ENCODE measurements at places on chromosomes 13 and 19.

GRCh38 chr19:11798391-11799330 is at the start of gene ZNF491:
Gene ZNF491 (plus strand): TSS chr19:11798523. CDS start chr19:11805954, 7,431 bp downstream.
- H3K27me3 ChIP-seq = no peaks in the 10 kb centered on the region
- H3K4me3 ChIP-seq = peak within 1 kb of the TSS; percentile 61
- peaks cover 7% of the 10 kb centered on the region for H3K4me1 ChIP-seq
- DNase-seq = peak; percentile 96
- H3K27ac ChIP-seq = peak within 1 kb of the TSS; percentile 47

- H3K36me3 ChIP-seq = no peaks in the 10 kb centered on the region
- H3K4me3 ChIP-seq = no peak overlapping the region
- H3K27ac ChIP-seq = no peak overlapping the region
- DNase-seq = no peak
Measured at GRCh38 chr19:3719868-3720267, 11.7 kb downstream of the TJP3 start.

DNA sequence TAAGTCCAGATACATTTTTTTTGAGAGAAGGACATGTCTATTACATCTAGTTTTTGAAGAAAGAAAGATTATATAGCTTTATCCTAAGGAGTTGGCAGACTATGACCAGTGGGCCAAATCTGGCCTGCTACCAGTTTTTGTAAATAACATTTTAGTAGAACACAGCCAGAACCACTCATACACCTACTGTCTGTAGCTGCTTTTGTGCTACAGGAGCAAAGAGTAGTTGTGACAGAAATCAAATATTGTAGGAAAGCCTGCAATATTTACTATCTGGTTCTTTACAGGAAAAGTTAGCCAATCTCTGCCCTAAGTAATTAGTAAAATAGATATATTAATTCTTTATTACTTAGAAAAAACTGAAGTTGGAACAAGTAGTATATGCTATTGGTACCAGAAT is 17.2 kb downstream of the TDRD3 start:
- H3K4me1 ChIP-seq = peaks cover 26% of the 10 kb centered on the region
- no peaks in the 10 kb centered on the region for H3K27me3 ChIP-seq
- DNase-seq = no peak

- H3K27ac ChIP-seq = no peak overlapping the region
- no peak overlapping the region for H3K4me3 ChIP-seq
- H3K4me1 ChIP-seq = no peaks in the 10 kb centered on the region
- no peaks in the 10 kb centered on the region for H3K36me3 ChIP-seq
Measured at GRCh38 chr13:109113427-109113826, 484.0 kb downstream of the MYO16 start.

DNA sequence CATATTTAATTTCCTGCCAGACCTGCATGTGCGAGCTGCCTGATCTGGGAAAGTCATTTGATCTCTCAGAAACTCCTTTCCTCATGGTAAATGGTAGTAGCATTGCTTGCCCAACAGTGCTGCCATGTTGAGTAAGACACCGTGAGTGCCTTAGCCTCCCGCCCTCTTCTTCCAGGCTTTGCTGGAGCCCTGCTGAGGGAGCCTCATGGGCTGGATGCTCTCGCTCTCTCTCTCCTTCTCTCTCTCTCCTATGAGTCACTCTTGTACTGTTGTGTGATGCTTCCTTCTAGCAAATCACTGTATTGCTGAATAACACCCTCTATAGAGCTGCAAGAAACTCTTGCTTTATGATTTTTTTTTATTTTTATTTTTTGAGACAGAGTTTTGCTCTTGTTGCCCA is 365.5 kb downstream of the UQCRFS1 start:
- H3K4me1 ChIP-seq = no peaks in the 10 kb centered on the region
- no peak for DNase-seq
- no peak overlapping the region for H3K27ac ChIP-seq
- no peaks in the 10 kb centered on the region for H3K27me3 ChIP-seq
- no peak overlapping the region for H3K4me3 ChIP-seq

DNA sequence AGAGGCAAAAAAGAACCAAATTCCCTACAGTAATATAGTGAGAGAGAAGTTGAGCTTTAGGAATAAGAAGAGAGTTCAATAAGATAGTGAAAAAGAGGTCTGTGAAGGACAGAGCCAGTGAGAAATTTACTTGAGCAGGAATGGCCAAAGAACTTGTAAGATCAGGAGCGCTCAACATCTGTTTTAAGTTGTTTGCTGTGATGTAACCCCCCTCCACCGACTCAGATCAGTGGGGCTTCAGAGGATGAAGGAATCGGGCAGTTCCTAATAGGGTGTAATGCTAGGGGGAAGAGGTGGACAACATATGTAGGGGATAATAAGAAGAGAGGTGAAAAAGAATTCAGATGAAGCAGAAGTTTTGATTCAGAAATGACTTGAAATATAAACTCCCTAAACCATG is 85.3 kb upstream of the FNDC3A start:
- no peak overlapping the region for H3K4me3 ChIP-seq
- no peaks in the 10 kb centered on the region for H3K27me3 ChIP-seq
- no peak for DNase-seq
- H3K27ac ChIP-seq = no peak overlapping the region

- no peak overlapping the region for H3K4me3 ChIP-seq
- H3K27me3 ChIP-seq = no peaks in the 10 kb centered on the region
- peaks cover 3% of the 10 kb centered on the region for H3K4me1 ChIP-seq
- H3K36me3 ChIP-seq = no peaks in the 10 kb centered on the region
- H3K27ac ChIP-seq = no peak overlapping the region
Measured at GRCh38 chr19:39328046-39328705, 7.5 kb upstream of the LRFN1 start.

DNA sequence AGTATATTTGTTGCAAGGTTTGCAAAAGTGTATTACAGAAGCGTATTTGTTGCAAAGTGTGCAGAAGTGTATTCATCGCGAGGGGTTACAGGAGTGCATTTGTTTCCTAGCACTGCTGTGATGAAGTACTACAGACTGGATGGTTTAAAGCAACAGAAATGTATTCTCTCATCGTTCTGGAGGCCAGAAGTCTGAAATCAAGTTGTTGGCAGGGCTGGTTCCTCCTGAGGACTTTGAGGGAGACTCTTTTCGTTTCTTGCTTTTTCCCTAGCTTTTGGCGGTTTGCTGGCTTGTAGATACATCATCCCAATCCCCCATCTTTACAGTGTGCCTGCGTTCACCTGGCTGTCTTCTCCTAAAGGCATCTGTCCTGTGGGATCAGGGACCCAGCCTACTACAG is 127.9 kb upstream of the USP29 start:
- H3K36me3 ChIP-seq = no peaks in the 10 kb centered on the region
- H3K4me3 ChIP-seq = no peak overlapping the region
- no peaks in the 10 kb centered on the region for H3K4me1 ChIP-seq
- H3K27ac ChIP-seq = no peak overlapping the region

- no peak overlapping the region for H3K4me3 ChIP-seq
- H3K4me1 ChIP-seq = no peaks in the 10 kb centered on the region
- no peak overlapping the region for H3K27ac ChIP-seq
- H3K27me3 ChIP-seq = no peaks in the 10 kb centered on the region
- H3K36me3 ChIP-seq = no peaks in the 10 kb centered on the region
Measured at GRCh38 chr19:51460164-51460992, 2.1 kb upstream of the SIGLEC8 start.

DNA sequence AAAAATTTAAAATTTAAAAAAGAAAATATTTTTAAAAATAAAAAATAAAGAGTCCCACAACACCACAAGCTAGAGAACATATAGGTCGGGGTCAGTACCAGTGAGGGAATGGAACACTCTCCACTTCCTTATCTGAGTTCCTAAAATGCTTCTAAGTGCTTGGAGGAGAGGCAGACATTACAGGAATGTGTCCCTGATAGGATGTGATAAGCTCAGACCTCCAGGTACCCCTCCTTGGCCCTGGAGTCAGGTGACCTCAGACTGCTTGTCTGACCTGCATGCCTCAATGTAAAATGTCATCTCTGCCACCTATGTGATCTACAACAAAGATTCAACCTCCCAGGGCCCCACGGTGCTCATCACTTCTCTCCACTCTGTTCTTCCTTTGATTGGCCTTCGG is 2.8 kb downstream of the ZNF814 start:
- H3K27ac ChIP-seq = no peak overlapping the region
- H3K4me3 ChIP-seq = no peak overlapping the region
- H3K36me3 ChIP-seq = no peaks in the 10 kb centered on the region
- no peaks in the 10 kb centered on the region for H3K4me1 ChIP-seq
- no peaks in the 10 kb centered on the region for H3K27me3 ChIP-seq

GRCh38 chr13:75395066-75395465 is 86.9 kb downstream of the TBC1D4 start:
- H3K36me3 ChIP-seq = no peaks in the 10 kb centered on the region
- no peak overlapping the region for H3K27ac ChIP-seq
- H3K27me3 ChIP-seq = no peaks in the 10 kb centered on the region
- H3K4me1 ChIP-seq = no peaks in the 10 kb centered on the region

GRCh38 chr13:104106705-104107393 is 1040.6 kb upstream of the SLC10A2 start:
- no peaks in the 10 kb centered on the region for H3K36me3 ChIP-seq
- H3K27me3 ChIP-seq = no peaks in the 10 kb centered on the region
- H3K4me1 ChIP-seq = no peaks in the 10 kb centered on the region
- DNase-seq = no peak

DNA sequence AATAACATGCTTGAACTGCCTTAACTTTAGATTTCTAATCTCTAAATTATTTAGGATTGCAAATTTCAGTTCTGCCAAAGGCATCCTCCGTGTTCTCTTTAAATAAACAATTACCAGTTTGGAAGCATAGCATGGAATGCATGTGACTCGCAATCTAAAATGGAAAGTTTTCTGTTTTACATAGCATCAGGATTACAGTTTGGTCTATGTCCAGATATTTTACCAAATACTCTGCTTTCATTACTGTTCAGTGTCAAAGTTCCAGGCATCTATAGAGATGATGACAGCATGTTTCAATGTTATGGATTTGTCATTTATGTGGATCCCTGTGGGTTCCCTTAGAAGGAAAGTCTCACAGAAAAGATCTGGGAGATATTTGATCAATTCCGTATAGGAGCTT is 16.8 kb downstream of the FLT1 start:
- no peak overlapping the region for H3K27ac ChIP-seq
- no peak overlapping the region for H3K4me3 ChIP-seq
- no peaks in the 10 kb centered on the region for H3K4me1 ChIP-seq
- DNase-seq = no peak

DNA sequence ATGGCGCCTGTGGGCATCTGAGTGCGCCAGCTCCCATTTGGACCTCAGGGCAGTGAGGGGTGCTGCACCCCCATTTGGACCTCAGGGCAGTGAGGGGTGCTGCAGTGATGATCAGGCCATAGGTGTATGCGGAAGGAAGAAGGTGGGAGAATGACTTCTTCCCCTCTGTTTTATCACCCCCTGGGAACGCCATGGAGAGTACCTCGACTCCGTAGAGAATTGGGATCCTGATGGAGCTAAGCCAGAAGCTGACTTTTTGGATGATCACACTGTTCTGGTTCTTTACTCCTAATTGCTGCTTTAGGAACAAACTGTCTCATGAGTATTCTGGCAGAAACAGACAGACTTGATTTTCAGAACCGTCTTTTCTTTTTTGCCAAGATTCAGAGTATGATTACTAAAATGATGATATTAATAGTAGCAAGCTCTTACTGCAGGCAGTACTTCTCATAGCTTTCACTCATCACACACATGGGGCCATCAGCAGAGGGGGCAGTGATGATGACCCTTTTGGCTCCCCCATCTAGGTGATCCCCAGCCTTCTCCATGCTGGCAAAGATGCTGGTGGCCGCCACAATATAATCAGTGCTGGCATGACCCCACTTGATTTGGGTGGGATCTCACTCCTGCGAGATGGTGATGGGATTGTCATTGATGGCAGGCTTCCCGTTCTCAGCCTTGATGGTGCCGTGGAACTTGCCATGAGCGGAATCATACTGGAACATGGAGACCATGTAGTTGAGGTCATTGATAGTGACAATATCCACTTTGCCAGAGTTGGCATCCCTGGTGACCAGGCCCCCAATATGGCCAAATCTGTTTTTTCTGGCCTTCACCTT is 10.3 kb upstream of the UBAC2 start:
- H3K4me1 ChIP-seq = no peaks in the 10 kb centered on the region
- H3K27ac ChIP-seq = no peak overlapping the region

DNA sequence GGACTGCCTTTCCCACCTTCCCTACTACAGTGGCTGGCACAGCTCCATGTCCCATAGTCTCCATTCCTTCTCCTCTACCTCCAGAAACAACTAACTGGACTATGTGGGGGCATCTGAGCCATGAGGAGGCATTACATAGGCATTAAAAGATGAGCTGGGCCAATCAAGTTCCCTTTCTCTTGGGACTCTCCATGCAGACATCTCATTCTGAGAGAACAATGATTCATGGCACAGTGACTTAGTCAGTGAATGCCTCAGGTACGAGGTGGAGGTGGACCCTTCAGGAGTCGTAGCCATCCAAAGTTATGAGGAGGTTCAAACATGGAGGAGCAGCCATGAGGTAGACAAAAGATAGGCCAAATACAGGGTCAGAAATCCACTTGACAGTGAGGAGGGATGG is 70.0 kb downstream of the GPC6 start:
- no peak for DNase-seq
- no peaks in the 10 kb centered on the region for H3K27me3 ChIP-seq
- H3K27ac ChIP-seq = no peak overlapping the region
- no peaks in the 10 kb centered on the region for H3K4me1 ChIP-seq
- H3K36me3 ChIP-seq = no peaks in the 10 kb centered on the region
- H3K4me3 ChIP-seq = no peak overlapping the region

- no peak overlapping the region for H3K4me3 ChIP-seq
- H3K4me1 ChIP-seq = no peaks in the 10 kb centered on the region
- no peak overlapping the region for H3K27ac ChIP-seq
- H3K27me3 ChIP-seq = no peaks in the 10 kb centered on the region
Measured at GRCh38 chr13:40517486-40518480, 148.7 kb downstream of the FOXO1 start.
